Esophagus squamous epithelium (tissue), 5 donors: ENCODE measurements at places on chromosomes 16 and 17.

DNA sequence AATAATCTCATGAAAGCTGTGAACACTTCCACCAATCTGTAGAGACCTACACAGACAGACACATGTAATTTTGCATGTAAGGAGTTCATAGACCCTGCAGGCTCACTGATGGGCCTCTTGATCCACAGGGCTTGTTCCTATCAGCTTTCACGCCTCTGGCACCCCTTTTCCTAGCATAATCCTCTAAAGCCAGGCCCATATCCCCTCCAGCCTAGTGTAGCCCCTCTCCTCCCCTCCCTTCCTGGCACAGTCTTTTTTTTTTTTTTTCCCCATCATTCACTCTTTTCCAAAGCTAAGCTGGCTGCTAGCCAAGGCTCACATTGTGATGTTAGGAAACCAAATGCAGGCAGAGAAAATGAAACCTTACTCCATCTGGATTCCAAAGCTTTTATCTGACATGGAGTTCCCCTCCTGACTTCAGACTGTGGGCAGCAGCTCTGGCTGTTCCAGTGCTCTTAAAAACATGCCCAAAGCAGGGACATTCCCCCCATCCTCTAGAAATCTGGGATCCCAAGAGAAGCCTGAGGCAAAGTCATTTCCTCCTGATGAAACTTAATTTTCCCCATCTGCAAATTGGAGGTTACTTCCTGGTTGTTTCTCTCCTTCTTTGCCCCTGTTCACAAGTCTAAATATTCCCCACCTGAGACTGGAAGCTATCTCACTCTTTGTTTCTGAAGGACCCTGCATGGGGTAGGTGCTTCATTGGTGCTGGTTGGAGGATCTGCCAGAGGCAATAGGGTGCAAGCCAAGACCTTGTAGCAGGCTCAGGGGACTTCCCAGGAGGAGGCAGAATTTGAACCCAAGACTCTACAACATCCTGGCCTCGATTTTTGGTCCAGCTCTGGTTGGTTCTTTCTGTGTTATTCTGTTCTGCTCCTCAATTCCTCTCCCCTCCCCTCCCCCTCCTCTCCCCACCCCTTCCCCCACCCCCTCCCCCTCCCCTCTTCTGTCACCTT is 9.9 kb upstream of the CCL5 start:
- no peak for DNase-seq

DNA sequence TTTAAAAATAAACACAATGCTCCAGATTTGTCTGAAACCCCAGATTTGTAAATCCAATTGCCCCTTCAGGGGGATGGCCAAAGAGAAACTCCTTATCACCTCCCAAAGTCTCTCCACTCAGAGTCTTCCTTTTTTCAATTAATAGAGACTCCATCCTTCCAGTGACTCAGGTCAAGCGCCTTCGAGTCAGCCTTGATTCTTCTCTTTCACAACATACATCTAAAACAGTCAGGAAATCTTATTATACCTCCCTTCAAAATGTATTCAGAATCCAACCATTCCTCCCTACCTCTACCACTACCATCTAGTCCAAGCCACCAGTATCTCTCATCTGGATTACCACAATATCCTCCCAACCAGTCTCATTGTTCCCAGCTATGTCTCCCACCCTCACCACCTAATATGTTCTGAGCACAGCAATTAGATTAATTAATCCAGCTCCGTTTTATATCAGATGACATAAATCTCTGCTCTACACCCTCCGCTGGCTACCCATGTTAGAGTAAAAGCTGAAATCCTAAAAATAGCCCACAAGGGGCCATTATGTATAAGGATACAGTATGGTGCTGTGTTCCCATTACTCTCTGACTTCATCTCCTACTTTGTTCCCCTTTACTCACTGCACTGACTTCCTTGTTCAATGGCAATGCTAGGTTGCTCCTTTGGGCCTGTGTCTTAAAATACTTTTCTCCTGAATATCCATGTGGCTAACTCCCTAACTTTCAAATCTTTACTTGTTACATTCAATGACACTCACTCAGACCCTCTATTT is 11.8 kb downstream of the SIAH1 start:
- DNase-seq = no peak

DNA sequence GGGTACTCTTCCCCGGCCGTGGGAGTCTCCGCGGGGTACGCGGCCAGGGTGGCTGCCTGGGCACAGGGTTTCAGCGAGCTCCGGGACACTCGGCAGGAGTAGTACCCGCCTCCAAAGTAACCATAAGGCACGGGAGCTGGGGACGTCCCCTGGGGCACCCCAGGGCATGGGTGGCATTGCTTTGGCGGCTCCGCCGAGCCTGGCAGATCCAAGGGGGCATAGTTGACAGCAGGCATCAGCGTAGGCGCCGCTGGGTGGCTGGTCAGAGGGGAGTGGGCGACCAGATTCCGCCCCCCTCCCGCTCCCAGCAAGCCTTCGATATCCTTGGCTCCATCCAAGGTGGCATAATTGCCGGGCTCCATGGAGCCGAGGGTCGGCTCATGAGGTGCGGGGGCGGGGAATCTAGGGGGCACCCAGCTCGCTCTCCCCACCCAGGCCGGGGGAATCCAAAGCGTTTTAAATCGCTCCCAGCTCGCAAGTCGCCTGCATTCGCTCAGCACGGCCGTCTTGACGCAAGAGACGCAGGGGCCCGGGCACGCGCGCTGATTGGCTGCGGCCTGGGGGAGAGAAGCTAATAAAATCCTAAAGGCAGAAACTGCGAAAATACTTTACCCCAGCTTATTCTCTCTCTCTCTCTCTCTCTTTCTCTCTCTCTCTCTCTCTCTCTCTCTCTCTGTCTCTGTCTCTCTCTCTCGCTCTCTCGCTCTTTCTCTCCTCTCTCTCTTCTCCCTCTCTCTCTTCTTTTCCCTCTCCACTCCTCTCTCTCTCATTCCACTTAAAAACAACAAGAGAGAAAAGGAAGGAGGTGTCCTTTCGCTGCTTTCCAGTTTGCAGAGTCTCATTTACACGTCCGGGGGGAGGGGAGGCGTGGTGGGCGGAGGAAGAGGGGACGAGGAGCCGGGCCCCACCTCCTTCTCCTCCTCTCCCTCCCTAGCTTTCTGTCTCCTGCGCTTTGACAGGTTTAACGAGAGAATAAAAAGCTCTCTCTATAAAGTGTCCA is at the start of gene HOXB13:
HOXB13 (minus strand) TSS at position 519 of the 1,000 bp plus-strand sequence; CDS start at position 362, 157 bp downstream.
- DNase-seq = no peak

- DNase-seq = no peak
These were observed 58.2 kb downstream of the MFSD11 start for GRCh38 chr17:76796081-76796480.

DNA sequence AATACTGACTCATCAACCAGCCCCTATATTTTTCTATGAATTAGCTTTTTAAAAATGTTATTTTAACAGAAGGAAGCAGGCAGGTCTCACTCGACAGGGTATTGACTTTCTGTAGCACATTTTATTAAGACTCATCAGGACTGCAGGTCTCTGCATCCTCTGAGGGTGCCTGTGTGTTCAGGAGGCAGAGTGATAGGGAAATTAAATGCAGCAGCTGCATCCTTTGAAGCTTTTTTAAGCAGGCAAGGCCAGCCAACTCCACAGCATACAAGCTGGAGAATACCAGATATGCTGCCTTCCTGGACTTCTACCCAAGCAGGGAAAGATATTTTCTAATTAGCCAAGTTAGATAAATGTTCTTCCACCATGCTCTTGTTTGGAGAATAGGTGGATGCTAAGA is 124.9 kb downstream of the WSCD1 start:
- DNase-seq = no peak

GRCh38 chr16:3945751-3946603 is 65.5 kb upstream of the CREBBP start:
- no peak for DNase-seq

GRCh38 chr16:49531931-49532840 is 158.6 kb downstream of the C16orf78 start:
- DNase-seq = no peak

- DNase-seq = no peak
These were observed 5.0 kb upstream of the STH start for GRCh38 chr17:45993962-45994627.
